ENCODE measurements at places on chromosomes 7 and 10.

DNA sequence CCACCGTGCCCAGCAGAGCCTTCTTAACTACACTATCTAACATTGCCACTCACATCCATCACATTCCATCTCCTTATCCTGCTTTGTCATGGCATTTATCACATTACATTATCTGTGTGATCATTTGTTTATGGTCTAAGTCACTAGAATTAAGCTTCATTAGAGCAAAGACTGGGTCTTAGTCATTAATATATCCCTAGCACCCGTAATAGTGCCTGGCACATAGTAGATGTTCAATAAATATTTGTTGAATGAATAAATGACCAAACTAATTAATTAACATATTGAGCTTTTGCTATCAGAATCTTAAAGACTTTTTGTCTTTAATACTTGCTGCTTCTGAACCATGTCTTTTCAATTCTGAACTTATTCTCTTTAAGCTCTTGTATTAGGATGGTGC lies 5.9 kb upstream of the COPG2 start:
- DNase-seq: no peak

DNA sequence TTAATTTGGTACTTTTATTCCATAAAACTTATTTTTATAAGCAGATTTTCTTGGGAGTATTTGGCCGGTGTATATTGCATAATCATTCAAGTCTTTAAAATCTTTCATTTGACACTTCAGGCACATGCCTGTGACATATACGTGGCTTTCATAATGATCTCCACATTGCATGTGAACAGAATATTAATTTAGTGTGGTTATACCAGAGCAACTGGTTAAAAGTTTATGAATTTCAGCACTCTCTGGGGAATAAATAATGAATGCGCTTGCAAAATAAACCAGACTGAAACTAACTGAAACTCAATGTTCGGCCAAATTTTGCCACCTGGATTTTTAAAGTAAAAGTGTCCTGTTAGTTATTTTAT lies 242.3 kb downstream of the GLI3 start:
- DNase-seq: peak; percentile 46

- DNase-seq: no peak
These were observed 107.2 kb upstream of the INHBA start for GRCh38 chr7:41809940-41810576.

DNA sequence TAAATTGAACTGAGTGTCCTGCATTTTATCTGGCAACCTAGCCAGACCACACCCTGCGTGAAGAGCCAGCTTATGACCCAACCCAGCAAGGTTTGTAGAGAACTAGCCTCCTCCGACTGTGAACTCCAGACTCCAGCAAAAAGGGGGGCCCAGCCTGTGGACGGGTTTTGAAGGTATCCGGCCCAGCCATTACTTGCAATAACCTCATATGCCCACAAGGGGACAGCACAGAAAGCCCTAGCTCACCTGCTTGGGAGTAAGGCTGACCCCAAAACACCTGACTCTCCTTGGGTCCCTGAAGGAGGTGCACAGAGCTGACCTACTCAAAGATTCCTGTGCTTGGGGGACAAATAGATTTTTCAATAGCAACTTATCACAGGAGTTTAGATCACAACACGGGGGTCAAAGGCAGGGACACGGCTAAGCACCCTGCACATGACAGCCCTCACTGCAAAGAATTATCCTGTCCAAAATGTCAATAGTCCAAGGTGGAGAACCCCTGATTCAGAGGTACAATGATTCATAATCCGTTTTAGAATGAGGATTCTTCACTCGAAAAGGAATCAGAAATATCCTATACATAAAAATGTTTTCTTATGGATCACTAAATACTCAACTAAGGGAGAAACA lies 4.6 kb downstream of the TRPV6 start:
- peak; percentile 48 for DNase-seq

GRCh38 chr10:1114719-1115606 lies 58.8 kb downstream of the WDR37 start:
- no peak for DNase-seq

GRCh38 chr7:148318102-148318811 lies 272.3 kb upstream of the C7orf33 start:
- DNase-seq: no peak

GRCh38 chr10:32308027-32308603 lies 38.8 kb downstream of the EPC1 start:
- no peak for DNase-seq

- DNase-seq: no peak
These were observed 5.7 kb downstream of the MNX1 start for GRCh38 chr7:157004521-157005455.

- no peak for DNase-seq
These were observed 95.3 kb downstream of the RNF32 start for GRCh38 chr7:156735851-156736250.

GRCh38 chr10:129464251-129464650 lies 2.8 kb upstream of the MGMT start:
- no peak for DNase-seq

DNA sequence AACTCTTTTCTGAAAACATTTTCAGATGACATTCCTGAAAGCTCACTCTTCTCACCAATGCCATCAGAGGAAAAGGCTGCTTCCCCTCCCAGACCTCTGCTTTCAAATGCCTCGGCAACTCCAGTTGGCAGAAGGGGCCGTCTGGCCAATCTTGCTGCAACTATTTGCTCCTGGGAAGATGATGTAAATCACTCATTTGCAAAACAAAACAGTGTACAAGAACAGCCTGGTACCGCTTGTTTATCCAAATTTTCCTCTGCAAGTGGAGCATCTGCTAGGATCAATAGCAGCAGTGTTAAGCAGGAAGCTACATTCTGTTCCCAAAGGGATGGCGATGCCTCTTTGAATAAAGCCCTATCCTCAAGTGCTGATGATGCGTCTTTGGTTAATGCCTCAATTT lies 16.5 kb downstream of the ANLN start:
- DNase-seq: no peak

DNA sequence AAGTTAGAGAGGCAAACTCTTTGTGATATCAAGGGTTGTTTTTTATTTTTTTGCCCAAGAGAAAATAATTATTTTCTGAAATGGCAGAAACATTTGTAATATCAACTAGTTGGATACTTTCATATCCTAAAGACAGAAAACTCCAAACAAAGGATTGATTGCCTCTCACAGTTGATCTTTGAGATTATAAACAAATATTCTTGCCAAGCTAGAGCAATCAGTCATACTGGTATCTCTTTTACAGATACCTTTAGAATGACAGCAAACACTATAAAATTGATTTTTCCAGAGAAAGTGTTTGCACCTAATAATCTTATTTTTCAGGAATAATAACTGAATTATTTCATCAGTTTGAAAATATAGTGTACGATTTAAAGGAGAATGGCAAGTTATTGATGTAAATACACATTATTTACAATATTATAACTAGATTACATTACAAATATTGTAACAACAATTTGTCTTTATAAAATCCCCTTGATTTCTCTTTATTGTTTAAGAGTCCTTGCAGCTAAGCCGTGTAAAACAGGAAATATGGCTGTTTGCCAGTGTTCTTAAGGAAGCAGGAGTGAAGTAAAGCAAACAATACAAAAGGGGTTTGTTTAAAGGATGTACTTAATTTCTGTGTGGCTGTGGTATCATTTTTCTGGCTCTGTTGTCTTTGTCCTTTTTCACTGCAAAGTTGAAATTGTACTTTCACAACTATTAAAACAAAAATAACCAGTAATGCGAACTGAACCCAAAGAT lies 58.4 kb downstream of the MAPK8 start:
- DNase-seq: no peak

DNA sequence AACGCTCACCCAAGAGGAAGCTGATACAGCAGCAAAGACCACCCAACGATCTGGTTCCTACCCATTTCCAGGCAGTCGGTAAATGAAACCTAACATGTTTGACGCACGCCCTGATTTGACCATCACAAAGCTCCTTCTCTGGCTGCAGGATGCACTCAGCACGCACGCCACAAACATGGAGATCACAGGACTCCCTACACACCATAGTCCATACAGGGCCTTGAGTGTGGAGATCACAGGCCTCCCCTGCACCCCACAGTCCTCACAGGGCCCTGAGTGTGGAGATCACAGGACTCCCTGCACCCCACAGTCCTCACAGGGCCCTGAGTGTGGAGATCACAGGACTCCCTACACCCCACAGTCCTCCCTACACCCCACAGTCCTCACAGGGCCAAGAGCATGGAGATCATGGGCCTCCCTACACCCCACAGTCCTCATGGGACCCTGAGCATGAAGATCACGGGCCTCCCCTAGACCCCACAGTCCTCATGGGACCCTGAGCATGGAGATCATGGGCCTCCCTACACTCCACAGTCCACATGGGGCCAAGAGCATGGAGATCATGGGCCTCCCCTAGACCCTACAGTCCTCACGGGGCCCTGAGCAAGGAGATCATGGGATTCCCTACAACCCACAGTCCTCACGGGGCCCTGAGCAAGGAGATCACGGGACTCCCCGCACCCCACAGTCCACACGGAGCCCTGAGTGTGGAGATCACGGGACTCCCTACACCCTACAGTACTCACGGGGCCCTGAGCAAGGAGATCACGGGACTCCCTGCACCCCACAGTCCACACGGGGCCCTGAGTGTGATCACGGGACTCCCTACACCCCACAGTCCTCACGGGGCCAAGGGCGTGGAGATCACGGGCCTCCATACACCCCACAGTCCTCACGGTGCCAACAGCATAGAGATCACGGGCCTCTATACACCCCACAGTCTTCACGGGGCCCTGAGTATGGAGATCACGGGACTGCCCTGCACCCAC lies 409.2 kb downstream of the DNAJB6 start:
- DNase-seq: no peak

GRCh38 chr10:102988404-102989314 lies 70.6 kb downstream of the CNNM2 start:
- no peak for DNase-seq

- no peak for DNase-seq
These were observed 5.2 kb downstream of the ADCY1 start for GRCh38 chr7:45579391-45579801.

- no peak for DNase-seq
These were observed 8.0 kb upstream of the DMTF1 start for GRCh38 chr7:87144173-87144657.

DNA sequence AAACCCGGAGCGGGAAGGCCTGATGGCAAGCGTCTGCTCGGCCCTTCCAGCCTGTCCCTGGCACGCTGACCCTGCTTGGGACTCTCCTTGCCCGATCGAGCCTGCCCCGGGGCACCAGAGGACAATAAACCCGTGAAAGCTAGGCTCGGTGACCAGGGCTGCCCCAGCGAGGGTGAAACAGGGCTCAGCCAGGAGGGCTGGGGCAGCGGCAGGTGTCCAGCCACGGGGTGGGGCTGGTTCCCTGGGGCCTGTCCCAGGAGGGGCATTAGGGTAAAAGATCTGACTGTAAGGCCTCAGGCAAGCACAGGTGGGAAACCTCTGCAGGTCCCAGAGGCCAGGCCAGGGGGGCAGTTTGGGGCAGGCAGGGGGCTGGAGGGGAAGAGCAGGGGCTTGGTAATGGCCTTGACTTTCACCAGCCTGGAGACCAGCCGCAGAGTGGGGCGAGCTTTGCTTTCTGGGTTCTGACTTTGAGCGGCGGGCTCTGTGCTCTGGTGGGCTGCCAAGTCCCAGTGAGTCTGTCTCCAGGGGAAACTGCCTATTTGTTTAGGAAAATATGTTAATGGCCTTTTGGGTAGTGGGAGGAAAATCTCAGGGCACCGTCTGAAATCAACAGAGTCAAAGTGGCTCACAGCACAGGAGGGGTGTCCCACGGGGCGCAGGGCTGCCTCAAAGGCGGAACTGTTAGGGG lies 68.2 kb upstream of the INPP5A start:
- no peak for DNase-seq

GRCh38 chr10:118958984-118959925 lies 70.3 kb upstream of the NANOS1 start:
- DNase-seq: peak; percentile 88

DNA sequence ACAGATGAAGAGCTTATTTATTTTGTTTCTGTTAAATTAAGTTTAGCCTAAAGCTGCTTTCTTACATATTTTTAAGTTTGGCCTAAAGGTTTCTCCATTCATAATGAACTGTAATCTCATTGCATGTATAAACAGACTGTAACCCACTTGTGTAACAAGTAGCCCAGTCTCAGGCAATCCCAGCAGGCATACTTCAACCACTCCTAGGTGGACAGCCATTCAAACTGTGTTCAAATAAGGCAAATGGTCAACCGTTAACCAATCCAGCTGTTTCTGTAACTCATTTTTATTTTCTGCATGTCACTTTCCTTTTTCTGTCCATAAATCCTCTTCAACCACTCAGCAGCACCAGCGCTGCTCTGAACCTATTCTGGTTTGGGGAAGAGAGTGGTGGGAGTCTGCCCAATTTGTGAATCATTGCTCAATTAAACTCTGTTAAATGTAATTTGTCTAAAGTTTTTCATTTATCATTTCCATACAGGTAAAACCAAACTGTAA lies 35.9 kb downstream of the PHYHIPL start:
- DNase-seq: no peak

DNA sequence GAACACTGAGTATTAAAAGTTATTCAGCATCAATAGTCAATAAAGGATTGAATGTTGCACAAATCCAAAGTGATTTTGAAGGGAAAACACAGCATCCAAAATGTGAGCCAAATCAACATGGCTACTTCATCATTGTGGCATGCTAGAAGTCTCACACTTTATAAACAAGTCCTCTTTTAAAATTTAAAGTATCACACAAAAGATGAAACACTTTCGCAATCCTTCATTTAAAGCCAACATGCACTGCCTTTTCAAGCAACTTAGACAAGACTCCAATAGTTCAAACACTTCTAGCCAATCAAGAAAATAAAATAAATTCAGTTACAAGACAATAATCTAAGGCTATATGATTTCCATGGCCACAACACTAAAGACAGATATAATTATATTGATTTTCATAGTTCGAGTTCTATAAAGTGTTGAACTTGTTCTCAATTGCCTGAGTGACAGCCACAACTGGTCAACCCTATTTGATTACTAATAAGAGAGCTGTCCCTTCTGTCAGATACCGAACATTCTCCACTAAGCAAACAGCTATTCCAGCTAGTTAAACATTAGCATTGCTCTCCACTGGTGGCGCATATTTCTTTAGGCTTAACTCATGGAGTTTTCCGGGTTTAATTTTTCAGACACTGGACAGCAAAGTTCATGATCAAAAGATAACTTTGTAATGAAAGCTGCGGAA lies 8.3 kb downstream of the EBF3 start:
- no peak for DNase-seq

- DNase-seq: no peak
These were observed 33.9 kb downstream of the MALSU1 start for GRCh38 chr7:23332910-23333612.

DNA sequence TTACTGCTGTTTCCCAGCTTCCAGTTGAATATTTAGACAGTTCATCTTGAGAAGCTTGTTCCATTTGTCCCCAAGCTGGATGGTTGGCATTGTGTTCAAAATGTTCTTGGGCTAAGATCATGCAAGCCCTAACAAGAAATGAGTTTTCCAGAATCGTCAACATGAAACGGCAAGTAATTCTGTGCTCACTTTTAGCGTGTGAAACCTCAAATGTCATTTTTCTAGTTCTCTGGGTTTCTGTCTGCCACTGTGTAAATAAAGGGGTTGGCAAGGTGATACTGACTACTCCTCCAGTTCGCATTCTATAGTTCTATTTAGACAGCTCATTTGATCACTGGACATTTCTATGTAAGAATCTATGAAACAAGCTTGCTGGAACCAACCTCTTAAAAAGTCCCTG lies 194.0 kb downstream of the AHR start:
- DNase-seq: no peak

- peak; percentile 50 for DNase-seq
These were observed 36.7 kb downstream of the EGFR start for GRCh38 chr7:55055479-55055878.
